ENCODE measurements at places on chromosomes 4 and X.

GRCh38 chr4:77734928-77735327 is 84.2 kb downstream of the CNOT6L start:
- DNase-seq = peak; percentile 44

DNA sequence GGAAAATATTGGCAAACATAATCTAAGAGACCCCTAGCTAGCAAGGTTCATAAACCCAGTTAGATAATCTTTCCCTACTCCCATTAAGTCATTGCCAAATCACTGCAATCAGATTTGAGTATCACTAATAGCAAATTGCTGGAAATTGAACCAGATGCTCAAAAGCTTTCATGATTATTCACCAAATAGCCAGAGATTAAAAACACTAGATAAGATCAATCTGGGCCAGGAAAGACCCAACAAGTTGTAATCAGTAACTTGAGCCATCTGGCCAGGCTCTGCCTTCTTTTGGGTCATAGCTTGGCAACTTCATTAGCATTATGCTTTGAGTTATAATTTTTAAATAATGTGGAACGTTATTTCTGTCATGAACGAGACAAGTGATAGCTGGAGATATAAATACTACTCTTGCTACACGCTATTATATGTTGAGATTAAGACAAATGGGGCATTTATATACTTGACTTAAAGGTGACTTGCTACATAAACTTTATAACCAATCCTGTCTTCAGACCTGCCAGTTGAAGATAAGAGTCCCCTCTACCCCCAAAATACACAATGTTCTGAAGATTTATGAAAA is 196.6 kb upstream of the EDNRA start:
- DNase-seq = no peak

DNA sequence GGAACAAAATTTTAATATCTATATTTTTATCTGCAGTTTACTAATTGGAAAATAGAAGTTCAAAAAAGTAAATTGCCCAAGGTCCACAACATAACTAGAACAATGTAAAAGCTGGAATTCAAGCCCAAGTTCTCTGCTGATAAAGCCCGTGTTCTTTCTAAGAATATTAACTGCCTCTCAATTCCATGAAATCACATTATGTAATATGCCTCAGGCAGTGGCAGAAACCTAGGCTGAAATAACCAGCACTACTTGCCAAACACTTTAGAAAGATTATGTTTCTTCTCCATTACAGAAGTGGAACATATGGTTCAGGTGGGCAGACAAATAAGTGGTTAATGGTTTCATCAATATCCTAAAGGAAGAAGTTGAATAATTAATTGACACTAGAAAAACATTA is 56.7 kb upstream of the ADGRL3 start:
- DNase-seq = no peak

- DNase-seq = no peak
Observed at GRCh38 chr4:55121246-55121645, 4.1 kb downstream of the KDR start.

DNA sequence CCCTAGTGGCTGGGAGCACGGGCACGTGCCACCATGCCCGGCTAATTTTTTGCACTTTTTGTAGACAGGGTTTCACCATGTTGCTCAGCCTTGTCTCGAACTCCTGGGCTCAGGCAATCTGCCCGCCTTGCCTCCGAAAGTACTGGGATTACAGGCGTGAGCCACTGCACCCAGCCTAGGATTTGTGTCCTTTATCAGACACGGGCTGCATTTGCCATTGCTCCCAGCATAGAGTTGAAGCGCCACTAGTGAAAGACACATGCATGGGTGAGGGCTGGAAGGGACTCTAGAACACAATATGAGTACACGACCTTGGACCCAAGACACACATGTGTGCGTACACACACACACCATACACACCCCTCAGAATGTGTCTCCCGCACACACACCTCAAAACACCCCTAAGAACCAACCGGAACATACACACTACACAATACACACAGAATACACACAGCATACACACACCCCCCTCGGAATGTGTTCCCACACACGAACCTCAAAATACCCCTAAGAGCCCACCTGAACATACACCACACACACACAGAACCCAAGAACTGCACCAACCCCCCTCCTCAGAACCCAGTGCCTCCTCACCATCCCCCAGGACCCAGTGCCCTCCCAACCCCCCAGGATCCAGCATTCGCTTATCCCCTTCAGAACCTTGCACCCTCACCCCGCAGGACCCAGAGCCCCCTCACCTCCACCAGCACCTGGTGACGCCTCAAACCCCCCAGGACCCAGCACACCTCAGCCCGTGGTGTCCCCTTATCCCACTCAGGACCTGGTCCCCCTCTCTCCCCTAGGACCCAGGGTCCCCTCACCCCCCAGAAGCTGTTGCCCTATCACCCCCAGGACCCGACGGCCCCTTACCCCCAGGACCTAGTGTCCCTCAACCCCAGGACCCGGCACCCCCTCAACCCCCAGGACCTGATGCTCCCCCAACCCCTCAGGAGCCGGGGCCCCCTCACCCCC is 1.0 kb downstream of the TNIP2 start:
- DNase-seq = no peak

GRCh38 chr4:13545394-13545808 is 1.1 kb upstream of the NKX3-2 start:
- no peak for DNase-seq

DNA sequence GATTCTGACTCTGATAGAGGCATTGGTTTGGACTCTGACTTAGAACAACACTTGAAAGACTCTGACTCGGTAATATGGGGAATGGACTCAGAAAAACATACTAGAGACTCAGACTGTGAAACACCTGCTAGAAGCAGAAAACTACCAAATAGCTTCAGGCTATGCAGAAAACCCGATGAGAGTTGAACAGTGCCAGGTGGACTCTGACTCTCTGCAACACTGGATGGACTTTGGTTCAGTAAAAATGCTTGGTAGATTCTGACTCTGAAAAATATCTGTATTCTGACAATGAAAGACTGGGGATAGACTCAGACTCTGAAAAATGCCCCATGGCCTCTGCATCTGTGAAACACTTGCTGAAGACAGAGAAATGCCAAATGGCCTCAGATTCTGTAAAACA is 215.1 kb upstream of the HDX start:
- DNase-seq = no peak

DNA sequence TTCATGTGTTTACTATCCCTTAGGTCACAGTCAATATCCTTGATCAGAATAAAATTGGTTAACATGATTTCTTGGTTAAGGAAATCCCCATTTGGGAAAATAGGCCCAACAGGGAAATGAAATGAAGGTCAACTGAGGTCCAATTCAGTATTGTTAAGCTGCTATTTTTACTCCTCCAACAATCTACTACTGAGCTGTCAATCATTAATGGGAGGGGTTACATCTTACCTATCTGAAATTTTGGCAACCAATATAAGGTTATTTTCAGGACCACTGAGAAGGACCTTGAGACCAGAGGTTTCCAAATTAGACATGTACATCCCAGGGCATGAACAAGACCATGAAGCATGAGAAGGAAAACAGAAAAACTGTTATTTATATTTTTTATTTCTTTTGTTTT is 64.2 kb upstream of the ALG13 start:
- DNase-seq = no peak

GRCh38 chr4:129950217-129950616 is 854.3 kb downstream of the C4orf33 start:
- DNase-seq = no peak

DNA sequence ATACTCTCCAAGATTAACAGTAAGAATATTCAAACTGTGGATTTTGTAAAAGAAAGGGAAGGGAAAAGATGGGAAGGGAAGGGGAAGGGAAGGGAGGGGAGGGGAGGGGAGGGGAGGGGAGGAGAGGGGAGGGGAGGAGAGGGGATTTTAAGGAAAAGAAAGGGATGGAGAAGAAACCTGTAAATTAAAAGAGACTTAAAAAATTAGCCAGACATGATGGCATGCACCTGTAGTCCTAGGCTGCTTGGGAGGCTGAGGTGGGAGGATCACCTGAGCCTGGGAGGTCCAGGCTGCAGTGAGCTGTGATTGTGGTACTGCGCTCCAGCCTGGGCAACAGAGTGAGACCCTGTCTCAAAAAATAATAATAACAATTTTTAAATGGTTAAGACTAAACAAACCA is 83.7 kb downstream of the USP46 start:
- no peak for DNase-seq

DNA sequence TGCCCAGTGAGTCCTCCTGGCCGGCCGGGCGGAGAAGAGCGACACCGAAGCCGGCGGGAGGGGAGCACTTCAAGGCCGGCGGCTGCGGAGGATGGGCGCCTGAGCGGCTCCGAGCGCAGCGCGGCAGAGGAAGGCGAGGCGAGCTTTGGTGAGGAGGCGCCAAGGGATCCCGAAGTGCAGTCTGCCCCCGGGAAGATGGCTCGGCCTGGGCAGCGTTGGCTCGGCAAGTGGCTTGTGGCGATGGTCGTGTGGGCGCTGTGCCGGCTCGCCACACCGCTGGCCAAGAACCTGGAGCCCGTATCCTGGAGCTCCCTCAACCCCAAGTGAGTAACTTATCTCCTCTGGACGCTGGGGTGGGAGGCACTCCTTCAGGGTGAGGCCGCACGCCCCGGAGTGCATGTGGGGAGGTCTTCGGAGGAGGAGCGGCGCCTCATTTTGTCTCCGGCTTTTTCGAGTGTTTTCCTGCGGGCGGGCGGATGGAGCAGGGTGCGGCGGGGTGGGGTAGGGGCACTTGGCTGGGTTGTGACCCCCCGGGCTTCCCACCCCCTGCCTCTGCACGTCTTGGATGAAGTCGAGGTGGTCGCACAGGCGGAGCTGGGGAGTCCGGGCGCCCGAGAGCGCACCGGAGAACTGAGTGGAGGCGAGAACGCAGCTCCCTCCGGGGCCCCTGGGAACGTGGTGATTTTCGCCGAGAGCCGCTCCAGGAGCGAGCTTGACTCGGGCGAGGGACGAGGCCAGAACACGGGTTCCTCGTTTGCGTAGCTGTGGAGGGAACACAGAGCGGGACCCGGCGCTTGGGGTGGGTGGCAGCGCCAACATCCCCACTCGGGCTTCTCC is 979 bp downstream of the EFNB1 start:
- no peak for DNase-seq

DNA sequence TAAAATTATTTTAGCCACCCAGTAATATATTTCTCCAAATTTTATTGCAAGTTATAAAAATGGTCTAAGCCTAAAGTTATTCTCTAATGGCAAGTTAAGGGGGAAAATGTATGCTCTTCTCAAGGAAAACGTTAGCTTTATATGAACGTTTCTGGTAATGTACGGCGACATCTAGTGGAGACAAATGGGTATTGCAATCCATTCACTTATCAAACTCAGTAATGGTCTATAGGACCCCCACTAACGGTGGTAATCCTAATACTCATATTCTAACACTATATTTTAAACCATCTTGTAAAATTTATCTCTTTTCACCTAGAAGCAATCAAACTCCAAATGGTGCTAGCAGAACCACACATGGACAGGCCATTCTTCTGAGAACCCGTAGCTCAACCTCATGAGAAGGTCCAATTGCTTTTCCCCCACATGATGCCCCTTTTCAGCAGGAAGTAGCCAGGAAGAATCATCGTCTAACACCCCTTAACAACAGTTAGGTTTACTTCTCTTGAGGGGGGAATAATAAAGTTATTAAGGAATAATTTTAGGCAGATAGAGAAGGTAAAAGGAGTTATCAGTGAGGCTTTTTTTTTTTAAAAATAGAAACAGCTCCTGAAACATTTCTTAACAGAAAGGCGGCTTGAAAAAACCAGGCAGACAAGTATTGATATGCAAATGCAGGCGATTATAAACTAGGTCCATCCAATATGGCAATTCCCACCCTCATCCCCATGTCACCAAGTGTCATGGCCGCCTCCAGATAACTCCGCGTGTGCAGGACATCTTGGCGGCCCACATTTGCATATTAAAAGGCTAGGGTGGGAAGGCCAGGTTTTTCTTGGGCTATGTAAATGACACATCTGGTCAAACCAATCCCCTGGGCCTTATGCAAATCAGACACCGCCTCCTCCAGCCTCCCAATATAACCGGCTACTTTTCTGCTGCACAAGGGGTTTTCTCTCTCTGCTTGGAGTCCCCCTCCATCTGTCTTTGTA is 35.0 kb downstream of the NUDT11 start:
- peak; percentile 11 for DNase-seq
